ENCODE measurements at places on chromosomes 7 and 10.

DNA sequence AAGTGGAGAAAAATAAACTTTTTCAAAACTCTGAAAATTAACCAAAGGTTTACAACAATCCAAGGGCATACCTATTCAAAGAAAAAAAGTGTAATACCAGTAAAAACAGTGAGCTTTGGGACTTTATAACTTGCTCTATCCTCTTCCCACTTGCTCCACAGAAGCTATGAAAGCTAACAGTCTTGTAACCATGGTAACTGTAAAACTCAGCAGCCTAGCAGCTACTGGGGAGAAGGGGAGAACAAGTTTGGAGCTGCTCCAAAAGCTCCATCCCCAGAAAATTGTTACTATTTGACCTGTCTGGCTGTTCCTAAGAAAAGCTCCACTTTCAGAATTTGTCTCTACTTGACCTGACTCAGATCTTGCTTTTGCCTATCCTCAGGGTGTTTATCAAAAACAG is 191.5 kb downstream of the OTUD1 start:
- DNase-seq, result no peak

- DNase-seq, result no peak
Observed at GRCh38 chr7:11213266-11213665, 239.6 kb downstream of the PHF14 start.

- DNase-seq, result no peak
Observed at GRCh38 chr7:96416599-96416998, 94.7 kb upstream of the SLC25A13 start.

DNA sequence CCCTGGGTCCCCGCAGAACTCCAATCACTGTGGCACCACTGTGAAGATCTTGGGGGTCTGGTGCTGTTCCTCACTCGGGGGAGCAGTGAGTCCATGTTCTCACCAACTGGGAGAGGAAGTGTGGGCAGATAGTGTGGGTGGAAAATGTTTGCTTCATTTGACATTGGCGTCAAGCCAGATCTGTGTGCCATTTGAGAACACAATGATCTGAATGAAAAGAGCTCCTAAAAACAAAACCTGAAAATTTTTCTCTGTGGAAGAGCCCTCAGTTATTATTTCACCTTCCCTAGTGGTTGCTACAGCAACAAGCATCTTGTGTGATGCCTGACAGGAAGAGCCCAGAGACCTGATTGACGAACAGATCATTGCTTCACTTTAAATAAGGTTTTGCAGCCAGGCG is 125.6 kb downstream of the VIPR2 start:
- no peak for DNase-seq

DNA sequence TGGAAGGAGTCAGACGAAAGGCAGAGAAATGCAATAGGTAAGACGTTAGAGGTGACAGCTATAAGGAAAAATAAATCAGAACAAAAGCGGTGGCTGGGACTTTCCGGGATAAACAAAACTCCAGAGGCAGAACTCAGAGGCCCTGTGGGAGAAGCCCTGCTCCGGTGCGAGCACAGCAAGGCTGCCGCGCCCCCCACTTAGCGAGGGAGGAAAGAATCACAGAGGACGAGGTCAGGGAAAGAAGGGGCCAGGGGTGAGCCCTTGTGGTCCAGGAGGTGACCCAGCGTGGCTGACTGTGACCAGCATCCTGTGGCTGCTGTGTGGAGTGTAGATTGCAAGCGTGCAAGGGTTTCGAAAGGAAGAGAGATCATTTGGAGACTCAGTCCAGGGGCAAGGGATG is 591.8 kb upstream of the ADARB2 start:
- DNase-seq, result no peak

DNA sequence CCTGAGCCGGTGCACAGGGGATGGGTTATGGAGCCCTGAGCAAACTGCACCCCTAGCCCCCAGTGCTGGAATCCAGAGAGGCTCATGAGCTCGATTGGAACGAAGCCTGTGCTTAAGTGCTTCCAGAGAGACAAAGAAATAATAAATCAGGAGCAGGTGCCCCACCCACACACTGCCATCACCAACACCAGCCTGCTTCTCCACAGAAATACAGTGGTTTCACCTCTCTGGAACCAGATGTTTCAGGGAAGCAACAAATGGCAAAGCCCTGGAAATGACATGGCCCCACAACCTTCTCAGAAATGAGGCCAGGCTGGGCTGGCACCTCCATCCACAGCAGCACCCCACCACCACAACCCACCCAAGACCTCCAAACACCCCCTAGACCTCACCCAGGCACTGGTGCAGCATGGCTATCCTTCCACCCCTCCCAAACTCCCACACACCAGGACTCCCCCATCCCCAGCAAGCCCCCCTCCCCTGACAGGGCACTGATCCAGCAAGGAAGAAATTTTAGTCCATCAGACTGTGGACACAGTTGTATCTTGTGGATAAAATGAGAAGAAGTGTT is 4.1 kb upstream of the SLC18A3 start:
- no peak for DNase-seq

Data from stimulated activated CD8-positive, alpha-beta memory T cell treated with anti-CD3 and anti-CD28 coated beads, Interleukin-12 subunit alpha, Interleukin-12 subunit beta, amount 100 ng/mL, for 4 hours (primary cell).